NCI-H2107 (cell line): ENCODE measurements at places on chromosomes 16 and 17.

DNA sequence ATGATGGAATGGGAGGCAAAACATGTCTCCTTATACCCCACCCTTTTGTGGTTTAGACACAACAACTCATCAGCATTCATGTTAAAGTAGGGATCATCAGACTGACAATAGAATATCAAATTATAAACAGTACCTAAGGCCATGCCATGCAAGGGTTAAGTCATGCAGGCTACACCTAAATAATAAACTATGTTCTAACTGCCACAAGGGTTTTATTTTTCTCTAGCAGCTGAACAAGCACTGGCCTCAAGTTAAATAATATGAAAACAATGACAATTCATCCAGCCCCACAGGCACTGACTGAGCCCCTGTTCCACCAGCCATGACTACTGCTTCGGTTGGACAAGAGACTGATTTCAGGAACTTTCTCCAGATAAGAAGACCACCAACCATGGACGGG, 164.5 kb upstream of the PIRT start:
- DNase-seq, result no peak

DNA sequence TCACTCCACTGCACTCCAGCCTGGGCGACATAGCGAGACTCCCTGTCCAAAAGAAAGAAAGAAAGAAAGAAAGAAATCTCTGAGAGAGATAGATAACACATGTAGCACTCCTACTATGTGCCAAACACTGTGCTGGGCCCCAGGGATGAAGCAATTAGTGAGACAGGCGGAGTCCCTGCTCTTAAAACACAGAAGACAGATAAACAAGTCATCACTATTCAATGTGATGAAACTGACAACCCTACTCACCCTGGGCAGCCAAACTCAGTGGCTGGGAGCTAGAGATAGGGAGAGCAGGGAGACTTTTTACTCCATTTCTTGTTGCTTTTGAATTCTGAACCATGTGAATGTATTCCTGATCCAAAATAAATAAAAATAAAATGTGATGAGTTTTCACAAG, 35.2 kb upstream of the GOSR2 start:
- no peak for DNase-seq

DNA sequence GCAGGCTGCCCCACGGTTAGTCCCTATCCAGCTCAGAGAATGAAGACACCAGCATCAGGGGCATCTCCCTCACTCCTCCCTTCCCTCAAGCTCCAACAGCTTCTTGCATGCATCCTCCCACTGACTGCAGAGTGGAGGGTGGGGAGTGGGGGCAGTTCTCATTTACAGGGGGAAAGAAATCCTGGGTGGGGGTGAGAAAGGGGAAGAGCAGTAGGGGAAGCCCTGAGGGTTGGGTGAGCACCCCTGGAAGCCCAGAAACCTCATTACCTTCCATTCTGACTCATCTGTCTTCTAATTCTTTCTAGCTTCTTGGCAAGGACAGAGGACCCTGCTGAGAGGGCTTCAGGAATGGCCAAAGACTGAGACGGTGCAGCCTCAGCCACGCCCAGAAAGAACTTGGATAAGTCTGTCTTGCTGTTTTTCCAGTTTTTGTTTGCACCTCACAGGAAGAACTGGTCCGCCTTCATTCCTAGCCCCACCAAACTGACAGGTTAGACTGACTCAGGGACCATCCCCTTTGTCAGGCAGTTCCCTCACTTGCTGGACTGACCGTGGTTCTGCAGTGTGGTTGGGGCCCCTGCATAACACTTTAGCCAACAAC, 52.5 kb upstream of the WSB1 start:
- DNase-seq, result no peak

DNA sequence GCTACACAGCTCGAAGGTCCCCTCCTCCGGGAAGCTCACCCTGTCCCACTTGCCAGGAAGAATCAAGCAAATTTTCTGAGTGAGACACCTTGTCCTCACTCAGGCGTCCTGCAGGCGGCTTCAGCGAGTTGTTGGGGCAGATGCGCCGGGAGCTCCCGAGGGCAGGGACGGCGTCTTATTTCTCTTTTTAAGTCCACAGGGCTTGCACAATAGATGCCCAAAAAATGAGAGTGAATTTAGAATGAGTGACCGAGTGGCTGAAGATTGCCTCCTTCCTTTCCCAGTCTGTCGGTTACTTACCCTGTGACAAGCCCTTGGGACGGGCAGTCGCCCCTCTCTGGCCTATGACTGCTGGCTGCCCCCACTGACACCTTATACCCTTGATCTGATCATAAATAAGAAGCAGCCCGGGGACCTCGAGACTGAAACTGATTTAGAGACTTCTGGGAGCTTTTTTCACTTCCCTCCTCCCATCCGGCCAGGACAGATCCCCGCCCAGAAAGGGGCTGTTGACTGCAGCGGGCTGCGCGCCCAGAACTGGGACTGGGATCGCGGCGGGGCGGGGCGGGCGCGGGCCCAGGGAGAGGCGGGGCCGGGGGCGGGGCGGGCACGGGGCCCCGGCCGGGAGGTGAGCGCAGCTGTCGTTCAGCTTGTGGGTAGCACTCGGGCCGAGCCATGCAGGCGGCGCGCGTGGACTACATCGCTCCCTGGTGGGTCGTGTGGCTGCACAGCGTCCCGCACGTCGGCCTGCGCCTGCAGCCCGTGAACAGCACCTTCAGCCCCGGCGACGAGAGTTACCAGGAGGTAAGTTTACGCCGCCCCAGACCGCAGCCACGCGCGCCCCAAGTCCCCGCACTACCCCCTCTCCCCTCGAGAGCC, at the start of gene TTYH2:
Gene TTYH2, plus strand, starts transcription at position 659 of the 879 bp plus-strand sequence. Its CDS starts 17 bp downstream, at position 676.
- peak; percentile 42 for DNase-seq
